ENCODE measurements at places on chromosomes 2 and 18.

DNA sequence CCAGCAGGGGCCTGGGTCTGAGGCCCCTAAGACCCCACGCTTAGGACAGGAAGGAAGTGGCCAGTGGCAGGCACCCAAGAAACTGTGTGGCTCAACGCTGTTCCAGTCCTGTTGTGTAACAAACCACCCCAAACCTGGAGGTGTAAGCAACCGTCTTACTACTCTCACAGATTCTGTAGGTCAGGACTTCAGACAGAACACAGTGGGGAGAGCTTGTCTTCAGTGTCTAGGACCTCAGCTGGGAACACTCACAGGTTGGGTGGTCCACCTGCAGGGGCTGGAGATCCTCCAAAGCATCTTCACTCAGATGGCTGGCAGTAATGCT is 123.0 kb downstream of the KLHL29 start:
- DNase-seq: no peak

- DNase-seq: no peak
Measured at GRCh38 chr2:193228276-193228675, 1033.5 kb upstream of the TMEFF2 start.

DNA sequence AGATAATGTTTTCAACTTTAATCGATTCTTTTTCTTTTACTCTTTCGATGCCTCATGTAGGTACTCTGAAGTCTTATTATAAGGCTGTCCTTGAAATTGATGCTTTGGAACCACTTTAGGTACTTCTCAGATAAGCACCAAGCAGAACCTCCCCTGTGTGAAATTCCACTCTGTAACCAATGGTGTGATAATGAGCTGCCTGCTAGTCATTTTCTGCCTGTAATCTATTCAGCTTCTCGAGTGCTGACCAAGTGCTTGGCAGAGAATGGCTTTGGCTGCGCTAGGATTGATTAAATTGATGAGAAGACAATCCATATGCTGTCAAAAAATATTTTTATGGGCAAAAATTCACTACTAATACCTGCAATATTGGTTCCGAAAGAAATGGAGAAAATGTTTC is 132.1 kb upstream of the STON1 start:
- peak; percentile 8 for DNase-seq

DNA sequence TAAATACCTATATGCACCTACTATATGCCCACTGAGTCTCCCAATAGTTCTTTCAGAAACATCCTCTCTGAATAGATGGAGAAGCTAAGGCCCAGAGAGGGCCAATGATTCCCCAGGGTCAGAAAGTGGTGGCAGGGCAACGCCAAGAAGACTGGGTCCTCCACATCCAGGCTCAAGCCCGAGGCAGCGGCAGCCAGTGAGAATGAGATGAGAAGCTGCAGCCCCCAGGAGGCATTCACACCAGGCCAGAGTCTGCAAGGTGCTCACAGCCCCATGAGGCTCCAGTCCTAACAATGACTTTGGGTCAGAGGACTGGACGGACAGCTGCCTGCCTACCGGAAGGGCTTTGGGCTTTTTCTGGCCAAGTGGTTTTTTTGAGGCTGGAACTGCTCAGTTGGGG is 3.5 kb downstream of the TEX261 start:
- no peak for DNase-seq

DNA sequence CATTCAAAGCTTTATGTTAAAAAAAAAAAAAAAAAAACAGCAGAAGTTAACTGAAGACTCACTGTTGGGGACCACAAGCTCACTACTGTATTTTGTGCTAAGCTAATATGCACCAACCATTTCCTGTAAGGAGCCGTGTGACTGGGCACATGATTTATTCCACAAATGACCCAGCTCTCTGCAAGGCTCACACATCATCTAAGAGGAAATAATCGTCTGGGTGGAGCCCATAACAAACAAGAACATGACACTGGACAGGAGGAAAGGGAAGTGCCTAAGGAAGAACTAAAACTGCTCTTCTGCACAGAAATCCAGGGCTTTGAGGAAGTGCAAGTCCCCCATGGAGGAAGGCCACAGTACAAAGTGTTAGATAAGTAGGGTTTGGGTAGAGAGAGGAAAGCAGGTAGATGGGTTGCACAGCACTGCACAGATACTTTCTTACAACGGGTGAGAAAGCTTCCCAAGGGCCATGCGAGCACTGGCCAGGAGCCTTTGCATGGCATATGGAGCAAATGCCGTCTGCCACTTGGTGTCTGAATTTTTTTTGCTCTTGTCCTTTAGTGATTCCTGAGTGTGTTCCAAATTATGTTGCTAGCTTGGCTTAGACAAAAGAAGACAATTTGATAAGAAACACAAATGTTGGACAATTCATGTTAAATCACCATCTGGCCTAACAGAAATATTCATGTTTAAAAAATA is 24.4 kb downstream of the NFE2L2 start:
- no peak for DNase-seq

DNA sequence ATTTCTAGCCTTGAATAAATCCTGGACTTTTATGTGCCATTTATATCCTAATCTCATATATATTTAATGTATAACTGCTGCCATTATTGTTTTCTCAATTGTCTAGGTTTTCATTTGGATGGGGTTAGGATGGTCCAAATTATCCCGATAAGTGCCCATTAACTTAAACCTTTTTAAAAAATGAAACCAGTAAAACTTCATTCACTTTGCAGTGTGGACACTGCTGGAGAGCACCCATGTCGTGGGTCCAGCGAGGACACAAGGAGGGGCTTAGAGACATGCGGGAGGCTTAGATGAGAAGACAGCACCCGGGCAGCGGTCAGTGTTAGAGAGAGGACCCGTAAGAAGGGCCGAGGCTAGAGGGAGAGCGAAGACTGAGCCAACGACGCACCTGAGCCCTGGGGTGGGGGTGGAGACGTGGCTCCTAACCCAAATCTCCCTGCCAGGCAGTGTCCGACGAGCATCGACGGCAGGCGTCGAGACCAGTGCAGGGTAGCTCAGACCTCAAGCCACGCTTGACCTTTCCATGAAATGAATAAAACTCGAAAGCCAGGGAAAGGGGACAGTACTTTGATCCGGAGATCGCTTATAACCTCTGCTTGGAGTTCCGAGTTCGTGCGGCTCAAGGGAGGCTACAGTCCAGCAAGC is 9.0 kb upstream of the EN1 start:
- no peak for DNase-seq

DNA sequence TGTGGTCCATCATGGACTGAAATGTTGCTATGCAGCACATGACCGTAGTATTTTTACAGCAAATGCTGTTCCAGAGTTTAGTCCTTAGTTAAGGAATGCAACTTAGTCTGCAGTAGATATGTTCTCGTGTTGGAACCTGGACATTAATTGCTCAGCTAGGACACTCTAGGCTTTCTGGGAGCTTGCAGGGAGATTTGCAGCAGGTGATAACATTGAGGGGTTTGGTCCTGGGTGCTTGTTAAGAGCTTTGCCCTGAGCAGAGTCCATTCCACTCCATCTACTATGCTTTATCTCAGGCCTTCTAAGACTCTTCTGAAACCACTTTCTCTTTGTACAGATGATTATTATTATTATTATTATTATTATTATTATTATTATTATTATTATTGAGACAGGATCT is 27.1 kb downstream of the DRC1 start:
- no peak for DNase-seq

Measured in neural crest cell (in vitro differentiated cells).